Pancreas (tissue), 10 donors: ENCODE measurements at places on chromosomes 16 and 17. TPM values are rescaled to one million over a fixed set of nuclear protein-coding genes. Genes with fewer than 3 reads are reported as not detected.

The SLFN11 gene
- 2.7 TPM for polyA plus RNA-seq

The RNF43 gene
- polyA plus RNA-seq = 6.2 TPM

The RCVRN gene
- polyA plus RNA-seq = 0.30 TPM

The ALOX15 gene
- polyA plus RNA-seq = 1.1 TPM

The C16orf95 gene
- 3.1 TPM for polyA plus RNA-seq

The CALB2 gene
- 0.49 TPM for polyA plus RNA-seq

The B4GALNT2 gene
- not detected for polyA plus RNA-seq

The CCDC144A gene
- 2.5 TPM for polyA plus RNA-seq

The SMPD3 gene
- polyA plus RNA-seq = 3.3 TPM

The FTO gene
- polyA plus RNA-seq = 7.6 TPM

The CDK3 gene
- 34.7 TPM for polyA plus RNA-seq

The ELP5 gene
- polyA plus RNA-seq = 41.1 TPM

The PIPOX gene
- polyA plus RNA-seq = 2.9 TPM

The CTRL gene
- 580 TPM for polyA plus RNA-seq

The HOXB5 gene
- polyA plus RNA-seq = 0.80 TPM

The SCARF1 gene
- polyA plus RNA-seq = 8.6 TPM

The UNC13D gene
- 29.0 TPM for polyA plus RNA-seq

The YBX2 gene
- 1.2 TPM for polyA plus RNA-seq

The OSGIN1 gene
- polyA plus RNA-seq = 15.9 TPM

The PRAC2 gene
- polyA plus RNA-seq = not detected

The ZACN gene
- polyA plus RNA-seq = 4.2 TPM

The TEN1 gene
- 35.0 TPM for polyA plus RNA-seq

The YPEL2 gene
- 6.7 TPM for polyA plus RNA-seq

The CLDN7 gene
- 55.7 TPM for polyA plus RNA-seq
